Cardiac muscle cell (in vitro differentiated cells and primary cell): ENCODE measurements at places on chromosomes 6 and 20. TPM values are rescaled to one million over a fixed set of nuclear protein-coding genes. Genes with fewer than 3 reads are reported as not detected.

DNA sequence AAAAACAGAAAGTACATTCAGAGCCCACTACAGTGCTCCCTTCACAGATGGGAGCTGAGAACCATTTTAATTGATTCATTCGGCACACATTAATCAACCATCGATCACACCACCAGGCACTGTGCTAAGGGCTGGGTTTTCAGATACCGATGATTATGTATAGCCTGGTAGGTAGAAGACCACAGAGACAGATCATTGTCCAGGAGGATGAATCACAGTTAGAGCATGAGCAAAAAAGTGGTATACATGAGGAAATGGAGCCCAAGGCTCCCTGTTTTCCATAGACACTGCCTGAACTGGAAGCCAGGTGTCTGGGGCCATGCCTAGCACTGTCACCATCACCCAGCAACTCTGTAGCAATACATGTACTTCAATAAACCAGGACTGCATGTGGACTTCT lies 9.0 kb upstream of the PRDM1 start:
- DNase-seq = no peak

DNA sequence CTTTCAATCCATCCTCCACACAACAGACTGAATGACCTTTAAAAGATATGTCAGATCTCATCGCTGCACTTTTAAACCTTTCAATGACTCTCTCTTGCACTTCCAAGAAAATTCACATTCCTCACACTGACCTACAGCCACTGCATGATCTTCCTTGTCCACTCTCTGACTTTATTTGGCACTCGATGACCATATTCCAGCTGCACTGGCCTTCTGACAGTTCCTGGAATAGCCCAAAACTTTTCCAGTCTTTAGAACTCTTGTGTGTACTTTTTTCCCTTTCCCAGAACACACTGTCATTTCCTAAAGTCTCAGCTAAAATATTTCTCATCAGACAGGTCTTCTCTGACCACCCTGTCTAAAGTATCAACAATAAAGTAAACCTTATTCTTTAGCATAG lies 174.6 kb downstream of the ADGRG6 start:
- DNase-seq = no peak

GRCh38 chr6:85449818-85450759 lies at the start of gene NT5E:
NT5E (plus strand) TSS chr6:85450083; CDS start chr6:85450140, 57 bp downstream.
- DNase-seq = peak; percentile 76

- DNase-seq = no peak
Observed at GRCh38 chr6:110755411-110755834, 59.8 kb downstream of the CDK19 start.

DNA sequence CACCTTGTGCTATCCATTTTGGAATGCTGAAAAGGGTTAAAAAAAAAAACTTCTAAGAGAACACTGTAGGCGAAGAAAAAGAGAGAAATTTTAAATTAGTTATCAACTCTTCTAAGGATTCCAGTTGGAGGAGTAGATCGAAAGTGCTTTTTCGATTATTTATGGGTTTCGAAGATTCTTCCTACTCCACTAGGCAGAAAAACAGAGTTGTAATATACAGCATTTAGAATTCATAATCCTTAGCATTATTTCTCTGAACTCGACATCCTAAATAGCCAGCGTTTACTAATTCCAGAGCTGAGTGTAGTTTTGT lies 817 bp upstream of the RNF217 start:
- DNase-seq = no peak

DNA sequence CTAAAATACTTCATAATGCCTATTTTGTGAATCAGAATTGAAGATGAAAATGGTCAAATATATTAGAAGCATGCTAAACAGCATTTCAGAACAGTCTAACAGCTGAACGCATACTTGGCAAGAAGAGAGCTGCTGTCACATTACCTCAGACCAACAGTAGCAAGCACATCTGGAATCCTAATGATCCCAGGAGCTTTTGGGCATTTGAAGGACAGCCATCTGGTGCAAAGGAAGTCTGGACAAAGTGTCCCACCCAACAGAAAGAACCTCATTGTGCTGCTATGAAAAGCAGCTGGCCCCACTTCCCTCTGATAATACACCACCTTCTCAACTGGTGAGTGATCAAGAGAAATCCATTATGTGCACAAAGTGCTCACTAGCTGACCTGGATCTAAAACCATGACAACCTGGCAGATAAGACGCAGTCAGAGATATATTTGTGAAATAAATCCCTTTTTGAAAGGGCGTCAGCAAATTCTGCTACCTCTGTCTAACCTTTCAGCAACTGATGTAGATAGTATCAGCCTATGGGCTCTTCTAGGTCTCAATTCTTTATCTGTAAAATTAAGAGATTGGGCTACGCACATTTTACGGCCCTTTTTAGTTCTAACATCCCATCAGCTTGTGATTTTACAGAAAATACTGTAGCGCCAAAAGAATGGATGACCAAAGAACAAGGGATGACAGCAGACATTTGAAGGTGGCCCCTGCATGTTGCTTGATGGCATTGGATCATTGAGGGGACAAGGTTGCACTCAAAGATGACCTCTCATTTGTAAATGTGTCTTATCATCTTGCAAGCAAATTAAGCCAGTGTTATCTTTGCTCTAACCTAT lies 78.7 kb downstream of the SGK1 start:
- no peak for DNase-seq

DNA sequence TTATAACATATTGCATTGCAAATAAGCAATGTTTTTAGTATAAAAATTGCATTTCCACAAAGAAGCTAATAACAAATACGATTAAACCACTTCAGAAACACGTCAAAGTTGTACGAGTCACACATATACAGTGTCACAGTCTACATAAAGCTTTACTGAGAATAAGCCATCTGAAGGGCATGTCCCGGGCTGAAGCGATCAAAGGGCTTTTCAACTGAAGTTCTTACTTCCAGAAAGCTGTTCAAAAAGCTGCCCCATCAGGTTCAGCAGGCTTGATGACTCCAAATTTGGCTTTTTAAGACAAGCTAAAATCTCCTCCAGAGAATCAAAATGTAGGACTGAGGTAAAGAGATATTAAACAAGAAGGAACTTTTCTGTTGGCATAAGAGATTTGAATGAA lies 37.5 kb upstream of the HAO1 start:
- no peak for DNase-seq

Gene BMP6
- not detected in 2 replicates for polyA plus RNA-seq

Gene IP6K3
- 2.9 TPM in 2 replicates for polyA plus RNA-seq

Gene PTCHD4
- 2.1 and 2.5 TPM in 2 replicates for polyA plus RNA-seq
